ENCODE measurements at places on chromosomes 4 and X.

DNA sequence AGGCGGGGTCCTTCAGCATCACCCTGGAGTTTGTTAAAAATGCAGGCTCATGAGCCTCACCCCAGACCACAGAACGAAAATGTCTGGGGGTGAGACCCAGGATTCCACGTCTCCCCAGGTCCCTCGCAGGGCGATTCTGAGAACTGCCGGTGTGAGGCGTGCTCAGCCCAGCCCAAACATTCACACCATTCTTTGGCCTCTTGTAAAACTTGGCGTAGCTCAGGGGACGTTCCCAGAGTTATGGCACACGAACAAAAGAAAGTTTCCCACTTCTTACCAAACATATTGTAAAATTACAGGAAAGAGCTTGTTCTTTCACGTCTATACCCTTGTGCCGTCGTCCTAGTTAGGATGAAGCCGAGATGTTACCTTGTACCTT is 12.9 kb downstream of the CD99 start:
- DNase-seq: no peak

DNA sequence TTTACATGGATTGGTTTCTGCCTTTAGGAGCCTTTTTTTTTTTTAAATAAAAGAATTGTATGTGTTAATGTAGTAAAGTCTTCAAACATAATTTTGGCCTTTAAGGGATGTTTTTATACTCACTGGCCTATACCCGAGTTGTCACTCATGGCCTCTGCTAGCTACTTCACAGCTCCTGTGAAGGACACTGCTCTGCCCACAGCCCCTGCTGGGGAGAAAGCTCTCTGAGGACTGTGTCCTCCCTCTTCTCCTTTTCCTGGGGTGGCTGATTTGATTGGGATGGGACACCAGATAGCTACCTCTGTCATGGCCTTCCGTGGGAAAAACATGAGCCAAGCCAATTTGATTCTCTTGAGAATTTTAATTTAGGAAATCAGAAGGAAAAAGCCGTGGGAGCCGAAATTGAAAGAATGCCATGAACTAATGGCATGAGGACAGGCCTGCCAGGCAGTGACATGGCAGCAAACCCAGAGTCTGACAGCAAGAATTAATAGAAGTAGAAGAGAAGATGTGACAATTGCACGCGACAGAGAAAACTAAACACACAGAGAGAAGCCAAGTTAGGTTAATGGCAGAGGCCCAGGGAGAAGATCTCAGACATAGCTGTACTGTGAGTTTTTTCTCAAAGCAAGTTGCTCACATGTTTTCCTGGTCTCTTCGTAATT is 81.4 kb downstream of the ARHGAP10 start:
- DNase-seq: no peak

- no peak for DNase-seq
Observed at GRCh38 chr4:25069014-25069413, 38.3 kb upstream of the LGI2 start.

DNA sequence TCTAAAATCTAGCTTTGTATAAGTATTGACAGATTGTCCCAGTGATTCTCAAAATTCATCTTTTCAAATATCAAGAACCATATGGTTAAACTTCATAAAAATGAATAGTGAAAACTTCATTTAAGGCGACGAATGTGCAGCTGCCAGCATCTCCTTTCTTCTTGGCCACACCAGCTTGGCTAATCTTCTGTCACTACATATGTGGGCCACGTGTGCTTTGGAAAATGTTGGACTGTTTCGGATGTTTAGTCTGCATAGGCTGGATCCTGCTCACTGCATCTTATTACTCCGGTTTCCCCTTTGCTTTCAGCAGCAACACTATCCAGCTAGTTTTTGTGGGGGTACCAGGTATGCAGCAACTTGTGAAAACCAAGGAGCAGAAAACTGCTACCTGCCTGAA is 221.9 kb downstream of the BMPR1B start:
- DNase-seq: no peak

GRCh38 chr4:151166636-151167035 is 67.2 kb downstream of the RPS3A start:
- DNase-seq: no peak

DNA sequence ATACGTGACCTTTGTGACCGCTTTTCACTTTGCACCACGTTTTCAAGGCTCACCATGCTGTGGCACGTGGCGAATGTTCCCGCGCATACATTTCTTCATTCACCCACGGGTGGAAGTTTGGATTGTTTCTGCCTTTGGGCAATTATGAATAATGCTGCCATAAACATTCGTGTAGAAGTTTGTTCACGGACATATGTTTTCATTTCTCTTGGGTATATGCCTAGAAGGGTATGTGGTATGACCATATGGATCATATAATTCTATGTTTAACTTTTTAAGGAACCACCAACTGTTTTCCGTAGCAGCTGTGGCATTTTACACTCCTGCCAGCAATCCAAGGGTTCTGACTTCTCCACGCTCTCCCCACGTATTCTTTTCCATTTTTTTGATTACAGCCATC is 60.9 kb upstream of the MXD4 start:
- DNase-seq: no peak

DNA sequence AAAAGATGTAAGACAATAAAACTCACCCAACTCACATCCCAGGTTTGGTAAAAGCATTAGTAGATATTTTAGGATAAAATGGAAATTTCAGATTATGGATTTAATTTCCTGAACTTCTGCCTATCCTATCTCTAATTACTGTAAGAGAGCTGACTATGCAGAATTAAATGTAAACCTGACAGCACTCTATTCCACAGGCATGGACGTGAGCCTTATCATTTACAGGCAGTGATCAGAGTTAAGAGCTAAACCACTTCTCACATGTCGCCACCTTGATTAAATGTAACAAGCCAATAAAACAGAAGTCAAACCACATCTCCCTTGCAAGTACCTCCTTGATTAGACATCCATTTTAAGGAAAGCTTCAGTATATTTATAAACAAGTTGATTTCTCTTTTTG is 97.5 kb upstream of the CBR4 start:
- DNase-seq: no peak

DNA sequence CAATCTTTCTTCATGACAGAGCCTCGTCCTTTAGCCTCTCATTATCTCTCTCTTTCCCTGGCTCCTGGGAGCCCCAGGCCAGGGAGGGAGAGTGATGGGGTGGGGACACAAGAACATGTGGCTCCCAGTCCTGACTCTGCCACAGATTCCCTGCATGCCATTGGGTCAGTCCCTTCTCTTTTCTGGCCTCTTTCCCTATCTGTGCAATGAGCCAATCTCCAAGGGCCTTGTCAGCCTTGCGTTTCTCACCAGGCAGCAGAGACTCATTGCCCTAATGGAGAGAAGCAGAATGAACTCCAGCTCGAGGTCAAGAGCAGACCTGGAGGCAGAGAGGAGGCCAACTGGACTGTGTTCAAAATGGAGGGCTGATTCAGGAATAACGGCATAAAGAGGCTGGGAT is 38.4 kb upstream of the PJA1 start:
- no peak for DNase-seq

DNA sequence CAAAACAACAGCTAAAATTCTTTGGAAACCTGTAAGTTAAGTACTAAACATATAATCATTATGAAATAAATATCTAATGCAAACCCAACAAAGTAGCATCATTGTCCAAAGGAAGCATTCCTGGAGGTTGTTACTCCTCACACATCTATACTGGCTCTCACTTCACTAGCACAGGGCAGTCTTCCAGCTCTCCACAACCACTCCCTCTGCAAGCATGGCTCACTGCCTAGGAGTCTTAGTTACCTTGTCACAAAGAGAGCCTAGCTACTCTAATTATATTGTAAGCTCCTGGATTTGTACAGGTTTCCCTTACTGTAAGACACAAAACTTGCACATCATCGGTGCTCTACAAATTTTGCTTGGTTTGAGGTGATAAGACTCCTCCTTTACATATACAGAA is 76.1 kb downstream of the AMMECR1 start:
- no peak for DNase-seq

- no peak for DNase-seq
Observed at GRCh38 chr4:87926554-87927098, 48.9 kb upstream of the SPP1 start.

- no peak for DNase-seq
Observed at GRCh38 chr4:54226404-54227255, 2.5 kb upstream of the PDGFRA start.

GRCh38 chr4:89351201-89351600 is 43.6 kb upstream of the GPRIN3 start:
- no peak for DNase-seq

DNA sequence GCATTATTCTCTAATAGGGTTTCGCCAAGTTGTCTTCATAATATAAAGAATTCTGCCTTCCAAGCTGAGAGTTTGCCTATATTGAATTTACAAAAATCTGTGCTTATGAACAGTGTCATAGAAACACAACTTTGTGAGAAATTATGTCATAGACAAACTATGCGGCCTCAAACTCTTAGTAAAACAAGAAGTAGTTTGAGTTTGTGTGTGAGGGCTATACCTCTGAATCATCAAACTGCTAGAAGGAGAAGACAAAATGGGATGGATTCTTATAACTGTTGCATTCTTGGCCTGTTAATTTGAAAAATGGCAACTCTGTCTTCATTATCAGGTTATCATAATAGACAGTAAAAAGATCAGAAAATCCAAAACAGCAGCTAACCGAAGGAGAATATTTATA is 46.1 kb upstream of the NAP1L5 start:
- no peak for DNase-seq

GRCh38 chrX:48681539-48682183 is 1.9 kb upstream of the WAS start:
- no peak for DNase-seq

Data from activated T-cell treated with anti-CD3 and anti-CD28 coated beads for 48 hours (primary cell).